NCI-H2081 (cell line): ENCODE measurements at places on chromosomes 1 and 21.

DNA sequence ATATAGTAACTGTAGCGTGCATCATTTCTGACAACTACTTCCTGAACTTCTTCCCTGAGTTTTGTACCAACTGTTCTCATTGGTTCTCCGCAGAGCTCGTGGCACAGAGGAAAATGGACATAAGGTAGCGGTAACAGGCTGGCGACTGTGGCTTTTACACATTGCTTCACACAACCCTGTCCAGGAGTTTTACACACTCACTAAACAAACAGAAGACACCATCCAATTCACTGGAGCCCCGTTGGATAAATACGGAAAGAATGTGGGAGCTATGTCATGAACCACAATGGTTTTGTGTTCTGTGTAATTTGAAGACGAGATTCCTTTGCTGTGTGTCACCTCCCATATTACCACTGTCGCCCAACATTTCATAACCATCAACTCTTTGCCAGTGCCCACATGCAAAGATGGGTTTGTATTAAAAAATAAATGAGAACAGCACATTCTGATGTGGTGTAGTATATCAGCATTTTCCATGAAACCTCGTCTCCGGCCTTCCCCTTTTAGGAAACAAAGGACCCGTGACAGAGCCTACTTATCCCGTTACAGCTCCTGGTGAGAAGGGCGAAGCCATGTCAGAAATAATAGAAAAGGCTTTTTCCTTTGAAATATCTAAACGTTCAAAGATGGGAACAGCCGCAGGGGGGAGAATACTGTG, 47.4 kb upstream of the ENAH start:
- no peak for DNase-seq

- DNase-seq, result no peak
These were observed 10.0 kb upstream of the PADI4 start for GRCh38 chr1:17297991-17298390.

DNA sequence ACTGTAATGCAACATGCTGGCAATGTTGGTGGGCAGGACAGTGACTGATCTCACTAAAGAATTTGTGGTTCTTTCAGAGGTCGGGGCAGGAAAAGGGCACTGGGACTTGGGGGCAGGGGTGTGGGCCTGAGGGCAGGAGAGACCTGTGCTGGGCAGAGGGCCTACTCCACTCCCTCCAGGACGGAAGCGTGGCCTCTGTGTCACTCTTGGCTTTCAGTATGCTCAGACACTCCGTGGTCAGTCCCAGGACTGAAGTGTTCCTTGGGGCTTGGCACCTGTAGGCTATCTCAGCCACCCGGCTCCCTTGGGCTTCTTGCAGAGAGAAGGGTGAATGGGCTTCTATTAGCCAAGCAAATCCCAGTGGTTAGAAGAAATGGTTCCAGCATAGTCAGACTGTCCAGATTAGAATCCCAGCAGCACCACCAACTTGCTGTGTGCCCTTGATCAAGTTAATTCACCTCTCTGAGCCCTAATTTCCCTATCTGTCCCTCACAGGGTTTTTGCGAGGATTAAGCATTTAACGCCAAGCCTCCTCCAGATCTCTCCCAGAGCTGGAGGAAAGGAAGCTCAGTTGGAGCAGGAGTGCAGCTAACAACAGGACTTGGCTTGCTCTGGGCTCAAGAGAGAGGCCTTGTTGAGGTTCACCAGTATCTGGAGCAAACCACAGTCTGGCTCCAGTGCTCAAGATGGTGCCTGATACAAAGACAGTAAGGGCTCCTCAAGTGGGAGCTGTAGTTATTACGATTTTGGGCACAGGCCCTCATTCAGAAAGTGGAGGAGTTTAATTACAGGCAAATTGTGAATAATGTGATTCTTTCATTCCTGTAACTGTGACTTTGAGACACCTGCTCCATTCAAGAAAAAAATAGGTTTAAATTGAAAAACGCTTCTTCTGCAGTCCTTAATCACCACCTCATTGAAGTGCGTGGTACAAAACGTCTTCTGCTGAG, 57.7 kb upstream of the LRP8 start:
- DNase-seq, result no peak

- no peak for DNase-seq
These were observed 10.1 kb downstream of the EYA3 start for GRCh38 chr1:28078262-28078661.

DNA sequence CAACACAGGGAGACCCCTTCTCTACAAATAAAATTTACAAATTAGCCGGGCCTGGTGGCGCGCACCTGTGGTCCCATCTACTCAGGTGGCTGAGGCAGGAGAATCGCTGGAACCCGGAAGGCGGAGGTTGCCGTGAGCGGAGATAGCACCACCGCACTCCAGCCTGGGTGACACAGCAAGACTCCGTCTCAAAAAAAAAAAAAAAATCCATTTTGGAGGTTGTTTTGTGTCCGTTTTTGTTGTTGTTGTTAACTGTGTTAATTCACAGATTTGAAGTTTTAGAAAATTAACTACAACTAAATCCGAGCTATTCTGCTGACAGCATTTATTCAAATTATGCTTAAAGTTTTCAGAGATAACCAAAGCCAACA, 618 bp downstream of the CLCC1 start:
- no peak for DNase-seq

GRCh38 chr1:18542351-18542750, 61.6 kb downstream of the KLHDC7A start:
- no peak for DNase-seq

GRCh38 chr1:14055442-14056223, 355.6 kb downstream of the PRDM2 start:
- no peak for DNase-seq

- no peak for DNase-seq
These were observed 154.3 kb downstream of the PDE4B start for GRCh38 chr1:65946960-65947359.

DNA sequence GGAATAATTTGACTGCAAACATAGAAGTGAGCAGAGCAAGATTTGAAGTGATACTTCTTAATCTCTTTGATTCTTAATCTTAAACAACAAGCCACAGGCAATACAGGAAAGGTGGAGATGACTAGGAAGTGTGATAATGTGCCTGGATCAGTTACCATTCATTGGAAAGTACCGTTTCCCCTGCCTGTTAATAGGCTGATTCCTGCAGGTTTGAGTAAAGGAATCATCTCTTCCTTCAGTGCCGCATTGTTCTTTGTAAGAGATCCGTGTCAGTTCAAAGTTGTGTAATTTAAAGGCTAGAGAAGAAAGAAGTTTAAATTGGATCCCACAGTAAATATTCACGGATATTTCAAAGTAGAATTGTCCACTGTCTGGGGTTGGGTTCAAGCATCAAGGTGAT, 43.5 kb upstream of the BCL10 start:
- no peak for DNase-seq

DNA sequence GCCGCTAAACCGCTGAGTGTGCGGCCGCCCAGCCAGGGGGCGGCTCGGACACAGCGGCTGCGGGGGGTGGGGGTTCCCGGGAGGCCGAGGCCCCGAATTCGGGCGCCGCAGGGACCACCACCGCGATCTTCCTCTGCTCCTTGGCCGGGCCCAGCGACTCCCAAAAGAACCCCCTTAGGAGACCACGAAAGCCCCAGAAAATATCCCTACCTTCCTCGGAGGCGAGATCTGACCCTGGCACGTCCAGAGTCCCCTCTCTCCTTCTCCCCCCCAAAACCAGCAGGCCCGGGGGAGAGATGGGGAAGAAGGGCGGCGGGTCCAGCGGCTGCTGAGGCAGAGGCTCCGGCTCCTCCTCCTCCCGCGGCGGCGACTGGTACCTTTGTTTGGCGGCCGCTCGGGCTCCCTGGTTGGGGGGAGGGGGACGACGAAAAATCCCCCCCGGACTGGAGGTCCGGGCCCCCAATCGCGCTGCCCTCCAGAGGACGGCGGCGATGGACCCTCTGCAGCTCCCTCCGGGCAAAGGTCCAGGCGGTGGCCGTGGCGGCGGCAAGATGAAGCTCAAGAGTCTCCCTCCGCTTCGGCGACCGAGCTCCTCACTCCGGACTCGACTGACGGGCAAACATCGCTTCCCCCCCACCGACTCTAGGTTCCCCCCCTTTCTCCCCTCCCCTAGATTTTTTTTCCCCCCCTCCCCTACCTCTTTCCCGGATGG, at the start of gene ARID4B:
Gene ARID4B (minus strand): TSS at position 621 of the 712 bp plus-strand sequence. CDS start 1,260 bp downstream, outside the sequence.
- peak; percentile 74 for DNase-seq

DNA sequence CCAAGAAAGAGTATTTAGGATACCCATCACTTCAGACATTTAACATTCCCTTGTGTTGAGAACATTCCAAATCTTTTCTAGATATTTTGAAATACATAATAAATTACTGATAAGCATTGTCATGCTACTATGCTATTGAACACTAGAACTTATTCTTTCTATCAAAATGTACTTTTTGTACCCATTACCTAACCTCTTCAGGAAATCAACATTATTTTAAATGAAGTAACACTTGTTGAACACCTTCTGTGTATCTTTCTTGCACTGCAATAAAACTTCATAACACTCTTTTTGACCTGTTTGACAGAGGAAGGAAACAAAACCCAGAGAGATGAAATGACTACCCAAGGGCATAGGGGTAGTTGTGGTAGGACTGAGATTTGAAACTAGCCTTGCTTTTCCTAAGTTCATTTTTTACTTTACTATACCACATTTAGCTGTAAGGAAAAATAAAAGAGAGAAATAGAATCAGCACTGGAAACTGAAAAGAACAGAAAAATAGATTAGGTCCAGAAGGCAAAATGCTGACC, 99.4 kb downstream of the UCHL5 start:
- no peak for DNase-seq

DNA sequence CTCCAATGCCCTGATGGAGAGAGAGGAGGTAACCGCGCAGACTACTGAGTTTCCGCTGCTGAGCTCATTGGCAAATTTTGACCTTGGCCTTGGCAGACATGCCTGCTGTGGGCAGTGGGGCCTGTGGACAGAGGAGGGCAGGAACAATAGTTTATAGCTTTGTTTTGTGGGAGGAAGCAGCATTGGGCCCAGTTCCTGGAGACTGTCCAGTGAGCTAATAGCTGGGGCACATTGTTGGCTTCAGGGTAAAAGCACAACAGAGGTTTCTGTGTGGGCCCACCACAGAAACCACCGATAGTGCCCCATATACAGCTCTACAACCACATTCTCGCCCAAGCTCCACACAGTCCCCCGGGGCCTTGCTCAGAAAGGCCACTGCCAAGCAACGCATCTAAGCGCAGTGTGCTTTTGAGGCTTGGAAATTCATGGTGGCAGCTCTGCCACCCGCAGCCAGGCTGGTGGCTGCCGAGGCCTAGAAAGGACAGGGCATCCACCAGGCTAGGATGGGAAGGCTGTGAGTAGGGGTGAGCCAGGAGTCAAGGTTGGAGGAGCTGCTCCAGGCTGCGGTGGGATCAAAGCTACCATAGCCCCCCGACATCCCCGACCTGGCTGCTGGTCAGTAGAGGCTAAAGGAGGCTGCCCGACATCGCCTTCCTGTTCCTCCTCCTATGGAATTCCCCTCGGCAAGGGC, 43.2 kb downstream of the NEK2 start:
- no peak for DNase-seq

GRCh38 chr1:177954076-177954475, 15.8 kb downstream of the SEC16B start:
- no peak for DNase-seq

DNA sequence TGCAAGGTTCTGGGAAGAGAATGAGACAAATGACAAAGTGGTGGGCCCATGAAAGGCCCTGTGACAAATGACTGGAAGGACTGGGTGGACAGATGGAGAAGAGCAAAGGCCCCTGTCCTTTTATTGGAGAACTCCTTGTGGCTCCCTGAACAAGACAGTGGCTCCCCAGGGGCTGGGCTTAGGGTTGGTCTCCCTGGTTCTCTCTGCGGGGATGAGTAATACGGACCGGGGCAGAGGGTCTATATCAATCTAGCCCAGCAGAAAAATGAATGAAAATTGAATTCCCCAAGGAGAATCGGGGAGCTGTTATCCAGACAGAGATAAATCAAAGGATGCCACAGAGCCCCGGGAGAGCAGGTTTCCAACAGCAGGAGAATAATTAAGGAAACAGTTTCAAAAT, 5.2 kb upstream of the LHX4 start:
- DNase-seq, result no peak

DNA sequence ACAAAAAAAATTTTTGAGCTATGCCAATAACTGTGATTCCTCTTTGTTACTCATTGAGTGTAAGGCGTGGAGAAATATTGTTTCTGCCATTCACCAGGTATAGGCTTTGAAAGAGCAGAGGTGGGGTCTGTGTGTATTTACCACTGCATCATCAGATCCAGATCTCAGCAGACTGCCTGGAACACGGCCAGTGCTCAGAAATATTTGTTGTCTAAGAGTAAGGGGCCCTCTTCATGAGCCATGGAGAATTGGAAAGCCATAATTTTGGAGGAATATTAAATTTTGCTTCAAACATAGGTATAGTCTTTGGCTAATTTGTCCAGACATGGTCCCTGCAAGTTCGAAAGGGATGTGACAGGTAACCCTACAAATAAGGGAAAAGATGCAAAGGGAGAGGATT, 231.3 kb upstream of the IRF2BP2 start:
- no peak for DNase-seq

- no peak for DNase-seq
These were observed 22.1 kb downstream of the ATP1B1 start for GRCh38 chr1:169128562-169128961.

DNA sequence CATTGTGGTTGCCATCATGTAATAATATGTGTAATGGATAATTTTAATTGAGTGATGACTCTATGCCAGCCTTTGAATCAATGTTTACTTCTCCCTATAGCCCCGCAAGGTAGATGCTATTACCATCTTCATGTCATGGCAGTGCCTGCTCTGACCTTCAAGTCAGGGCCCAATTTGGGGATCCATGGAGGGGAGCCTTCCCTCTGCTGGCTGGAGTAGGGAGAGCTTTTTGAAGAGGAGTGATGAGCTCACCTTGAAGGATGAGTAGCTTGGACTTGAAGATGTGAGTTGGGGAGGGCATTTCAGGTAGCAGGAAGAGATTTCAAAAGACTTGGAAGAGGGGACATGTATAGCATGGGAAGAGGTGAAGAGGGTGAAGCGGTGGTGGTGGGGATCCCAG, 189.2 kb downstream of the FOXD2 start:
- DNase-seq, result no peak
